Non-pigmented ciliary epithelial cell (primary cell): ENCODE measurements at places on chromosomes 7 and 10.

DNA sequence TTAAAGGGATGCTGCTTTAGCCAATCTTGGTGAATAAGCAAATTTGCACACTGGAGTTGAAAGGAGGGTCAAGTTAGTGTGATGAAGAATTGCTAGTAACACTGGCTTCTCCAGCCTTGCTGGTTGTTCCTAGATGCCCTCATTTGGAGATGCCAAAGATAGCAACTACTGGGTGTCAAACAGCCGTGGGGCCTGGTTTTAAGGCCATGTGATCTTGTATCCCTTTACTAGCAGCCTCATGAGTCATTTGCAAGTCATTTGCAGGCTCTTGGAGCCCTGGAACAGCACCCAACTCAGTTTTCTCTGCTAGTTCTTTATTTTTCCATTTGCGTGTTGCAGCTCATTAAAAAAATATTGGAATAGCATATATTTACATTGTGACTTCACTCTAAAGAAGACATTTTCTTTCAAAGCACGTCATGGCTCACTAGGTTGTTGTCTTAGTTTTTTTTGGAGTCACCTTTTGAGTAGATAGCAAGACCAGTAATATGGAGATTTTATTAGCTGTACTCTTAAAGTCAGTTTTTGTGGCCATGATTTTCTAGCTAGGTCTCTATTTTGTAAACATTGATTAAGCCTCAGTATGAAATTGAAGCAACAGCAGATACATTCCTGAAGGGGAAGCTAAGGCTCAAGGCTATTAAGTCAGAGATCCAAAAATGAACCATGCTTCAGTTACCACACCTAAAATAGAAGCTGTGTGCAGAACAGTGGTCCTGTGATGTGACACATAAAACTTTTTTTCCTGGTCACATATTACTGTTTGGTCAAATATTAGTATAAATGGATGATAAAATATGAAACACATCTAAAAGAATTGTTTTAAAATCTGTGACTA, 1.3 kb downstream of the LSMEM1 start:
- DNase-seq: peak; percentile 82

DNA sequence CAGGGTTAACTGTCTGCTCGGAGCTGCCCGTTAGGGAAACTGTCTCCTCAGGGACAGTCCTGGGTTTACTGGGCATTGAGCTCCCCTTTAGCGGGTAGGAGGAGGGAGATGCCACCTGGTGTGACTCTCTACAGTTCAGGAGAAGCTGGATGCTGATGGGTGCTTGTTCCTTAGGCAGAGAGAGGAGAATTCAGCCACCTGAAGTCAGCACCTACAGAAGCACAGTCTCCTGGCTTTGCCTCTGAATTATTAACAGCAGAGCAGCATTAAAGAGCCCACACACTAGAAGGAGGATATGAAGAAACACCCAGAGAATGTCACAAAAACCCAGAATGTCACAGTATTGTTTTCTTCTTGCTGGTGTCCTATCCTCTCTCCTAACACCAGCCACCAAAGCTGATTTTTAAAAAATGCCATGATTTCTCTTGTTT, 696 bp downstream of the GIMAP4 start:
- no peak for DNase-seq

GRCh38 chr10:69801094-69801433, 642 bp upstream of the COL13A1 start:
- no peak for DNase-seq

GRCh38 chr10:82609845-82610244, 734.9 kb downstream of the NRG3 start:
- no peak for DNase-seq

GRCh38 chr7:125529249-125529648, 599.6 kb upstream of the POT1 start:
- DNase-seq: no peak

DNA sequence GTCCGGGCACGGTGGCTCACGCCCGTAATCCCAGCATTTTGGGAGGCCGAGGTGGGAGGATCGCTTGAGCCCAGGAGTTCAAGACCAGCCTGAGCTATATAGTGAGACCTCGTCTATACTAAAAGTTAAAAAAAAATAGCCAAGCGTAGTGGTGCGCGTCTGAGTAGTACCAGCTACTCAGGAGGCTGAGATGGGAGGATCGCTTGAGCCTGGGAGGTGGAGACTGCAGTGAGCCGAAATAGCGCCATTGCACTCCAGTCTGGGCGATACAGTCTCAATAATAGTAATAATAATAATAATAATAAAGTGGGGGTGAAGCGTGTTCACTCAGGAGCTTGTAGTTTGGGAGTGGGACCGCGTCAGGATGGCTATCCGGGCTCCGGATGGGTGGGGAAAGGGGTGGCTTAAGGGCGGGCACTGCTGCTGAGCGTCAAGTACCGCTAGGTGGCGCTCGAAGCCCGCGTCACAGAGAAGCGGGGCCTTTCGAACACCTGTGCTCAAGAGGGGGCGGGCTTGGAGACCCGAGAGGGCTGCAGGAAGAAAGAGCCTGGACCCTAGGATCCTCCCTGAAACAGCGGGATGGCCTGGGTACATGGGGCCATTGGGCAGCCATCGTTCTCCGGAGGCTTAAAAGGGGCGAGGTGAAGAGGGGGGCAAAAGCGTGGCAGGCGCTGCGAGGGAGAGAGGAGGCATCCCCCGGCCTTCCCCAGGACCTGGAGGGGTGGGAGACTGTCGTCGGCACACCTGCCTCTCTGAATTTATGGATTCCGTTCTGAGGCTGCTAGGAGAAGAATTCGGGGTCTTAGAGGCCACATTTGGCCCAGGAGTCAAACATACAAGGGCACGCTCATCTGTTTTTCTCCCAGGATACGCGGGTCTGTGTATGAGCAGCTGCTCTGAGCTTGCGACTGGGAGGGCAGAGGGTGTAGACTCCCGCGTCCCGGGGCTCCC, 14.5 kb downstream of the LBX1 start:
- no peak for DNase-seq

DNA sequence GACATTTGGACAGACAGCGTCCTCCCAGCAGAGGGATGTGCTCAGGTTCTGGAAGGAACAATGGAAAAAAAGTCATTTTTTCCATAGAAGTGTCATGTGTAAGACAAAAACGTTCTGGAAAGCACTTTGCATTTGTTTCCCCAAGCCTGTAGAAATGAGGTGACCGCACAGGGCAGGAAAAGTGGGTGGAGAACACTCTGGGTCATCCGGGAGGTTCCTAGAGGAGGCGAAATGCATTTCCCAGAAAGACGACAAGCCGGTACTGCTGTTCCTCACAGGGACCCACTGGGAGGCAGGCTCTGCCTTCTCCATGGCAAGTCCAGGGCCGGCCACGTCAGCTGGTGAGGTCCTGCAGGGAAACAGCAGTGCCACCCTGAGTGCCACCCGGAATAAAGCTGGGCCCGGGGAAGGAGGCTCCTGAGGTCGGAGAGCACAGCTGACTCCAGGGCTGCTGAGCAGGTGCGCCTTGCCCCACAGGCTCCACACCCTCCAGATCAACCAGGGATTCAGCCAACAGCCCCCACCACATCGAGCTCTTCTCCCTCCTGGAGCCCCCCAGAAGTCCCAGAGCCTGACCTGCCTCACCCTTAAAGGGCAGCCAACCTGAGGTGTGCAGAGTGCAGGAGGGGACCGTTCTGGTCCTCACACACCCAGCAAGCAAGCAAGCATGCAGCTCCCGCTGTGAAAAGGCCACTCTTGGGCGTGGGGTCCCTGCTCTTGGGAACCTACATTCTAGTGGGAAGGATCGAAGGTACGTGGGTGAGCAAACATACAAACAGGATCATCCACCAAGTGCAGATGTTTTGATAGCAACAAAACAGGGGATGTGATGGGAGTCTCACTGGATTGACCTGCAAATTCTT, 28.8 kb upstream of the INPP5A start:
- DNase-seq: no peak

DNA sequence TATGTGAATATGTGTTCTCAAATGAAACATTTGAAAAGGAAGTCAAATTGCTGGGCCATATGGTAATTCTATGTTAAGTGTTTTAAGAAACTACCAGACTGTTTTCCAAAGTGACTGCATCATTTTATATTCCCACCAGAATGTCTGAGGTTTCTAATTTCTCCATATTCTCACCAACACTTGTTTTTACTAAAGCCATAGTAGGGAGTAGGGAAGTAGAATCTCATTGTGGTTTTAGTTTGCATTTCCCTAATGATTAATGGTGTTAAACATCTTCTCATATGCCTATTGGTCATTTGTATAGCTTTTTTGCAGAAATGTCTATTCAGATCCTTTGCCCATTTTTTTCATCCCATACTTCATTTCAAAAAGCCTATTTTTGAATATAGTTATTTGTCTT, 9.1 kb upstream of the SEMA4G start:
- no peak for DNase-seq

- no peak for DNase-seq
Measured at GRCh38 chr10:89478739-89479654, 56.4 kb downstream of the SLC16A12 start.

GRCh38 chr7:120770206-120770605, 87.7 kb downstream of the TSPAN12 start:
- DNase-seq: no peak

DNA sequence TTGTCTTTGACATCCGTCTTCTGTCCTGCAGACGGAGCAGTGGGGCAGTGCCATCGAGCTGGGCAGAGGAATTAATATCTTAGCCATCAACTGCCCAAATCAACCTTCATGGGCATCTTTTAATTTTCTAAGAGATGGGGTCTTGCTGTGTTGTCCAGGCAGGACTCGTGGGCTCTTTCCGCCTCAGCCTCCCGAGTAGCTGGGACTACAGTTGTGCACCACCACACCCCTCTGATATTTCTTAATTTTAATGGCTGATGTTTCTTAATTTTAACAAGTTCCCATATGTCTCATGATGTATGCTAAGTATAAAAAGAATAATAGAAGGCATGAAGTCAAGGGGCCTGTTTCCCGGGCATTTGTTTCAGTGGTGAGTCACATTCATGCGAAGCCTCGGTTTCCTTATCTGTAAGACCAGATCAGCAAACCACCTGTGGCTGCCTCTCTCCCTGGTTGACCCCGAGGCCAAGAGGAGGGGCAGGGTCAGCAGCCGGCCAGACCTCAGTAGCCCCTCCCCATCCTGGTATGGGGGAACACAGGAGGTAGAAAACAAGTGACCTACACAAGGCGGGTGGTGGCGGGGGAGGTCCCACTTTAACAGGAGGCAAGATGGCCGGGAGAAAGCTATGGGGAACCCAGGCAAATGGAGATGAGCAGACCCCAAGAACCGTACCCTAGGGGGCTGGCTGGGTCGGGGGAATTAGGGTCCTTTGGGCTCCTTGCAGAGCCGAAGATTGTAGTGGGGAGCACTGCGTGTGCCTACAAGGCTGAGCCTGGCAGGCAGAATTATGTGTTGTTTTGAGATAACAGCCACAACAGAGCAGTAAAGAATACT, 85.5 kb downstream of the CUX1 start:
- DNase-seq: no peak

GRCh38 chr7:36644625-36645422, 79.5 kb downstream of the AOAH start:
- no peak for DNase-seq

DNA sequence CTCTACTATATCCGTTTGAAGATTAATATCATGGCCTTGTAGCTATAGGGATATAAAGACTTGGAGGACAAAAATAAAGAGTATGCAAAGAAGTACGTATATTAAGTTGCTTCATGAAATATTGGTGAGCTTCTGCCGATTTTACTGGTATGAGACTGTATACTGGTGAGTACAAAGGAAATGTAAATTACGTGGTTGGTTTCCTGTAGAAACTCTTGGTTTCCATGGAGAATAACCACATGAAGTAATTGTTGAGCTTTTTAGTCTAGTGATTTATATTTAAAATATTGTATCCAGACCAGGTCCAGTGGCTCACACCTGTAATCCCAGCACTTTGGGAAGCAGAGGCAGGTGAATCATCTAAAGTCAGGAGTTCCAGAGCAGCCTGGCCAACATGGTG, 32.2 kb upstream of the GLI3 start:
- DNase-seq: no peak

GRCh38 chr7:55774327-55775050, 88.1 kb downstream of the SEPTIN14 start:
- DNase-seq: no peak

- DNase-seq: no peak
Measured at GRCh38 chr7:1675036-1675671, 5.1 kb downstream of the ELFN1 start.

DNA sequence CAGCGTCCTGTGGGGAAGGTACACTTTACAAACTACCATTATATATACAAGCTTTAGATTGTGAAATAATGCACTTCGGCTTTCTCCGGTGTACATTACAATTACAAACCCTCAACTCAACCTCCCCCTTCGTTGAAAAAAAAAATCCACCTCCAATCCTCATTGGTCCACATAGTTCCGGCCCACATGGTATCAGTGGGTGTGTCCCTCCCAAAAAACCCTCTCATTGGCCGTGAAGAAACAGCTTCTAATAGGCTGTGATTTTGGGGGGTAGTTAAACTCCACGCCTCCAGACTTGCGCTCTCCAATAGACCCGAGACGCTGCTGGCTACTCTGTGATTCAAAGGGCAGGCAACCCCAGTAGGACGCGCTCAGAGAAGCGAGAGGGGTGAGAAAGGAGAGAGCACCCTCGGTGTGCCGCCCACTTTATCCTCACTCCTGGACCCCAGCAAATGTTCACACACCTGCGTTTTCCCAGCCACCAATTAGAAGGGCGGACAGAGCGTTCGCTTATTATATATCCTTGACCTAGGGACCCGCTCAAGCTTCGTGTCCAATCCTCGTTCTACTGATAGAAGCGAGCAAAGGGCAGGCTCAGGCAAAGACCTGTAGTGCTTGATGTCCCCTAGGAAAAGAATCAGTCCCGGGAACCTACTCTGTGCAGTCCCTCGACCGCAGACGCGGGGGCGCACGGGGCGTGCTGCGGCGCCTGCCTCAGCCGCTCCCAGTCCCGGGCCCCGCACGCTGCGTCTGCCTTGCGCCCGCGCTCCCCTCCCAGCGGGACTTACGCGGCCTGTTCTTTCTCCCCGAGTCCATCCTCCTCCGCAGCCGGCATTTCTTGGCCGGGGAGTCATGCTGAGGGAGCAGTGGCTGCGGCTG, 991 bp downstream of the PANK1 start:
- DNase-seq: peak; percentile 94

- no peak for DNase-seq
Measured at GRCh38 chr7:158377800-158378623, 209.6 kb downstream of the PTPRN2 start.

GRCh38 chr7:1681581-1681980, 11.5 kb downstream of the ELFN1 start:
- DNase-seq: no peak

DNA sequence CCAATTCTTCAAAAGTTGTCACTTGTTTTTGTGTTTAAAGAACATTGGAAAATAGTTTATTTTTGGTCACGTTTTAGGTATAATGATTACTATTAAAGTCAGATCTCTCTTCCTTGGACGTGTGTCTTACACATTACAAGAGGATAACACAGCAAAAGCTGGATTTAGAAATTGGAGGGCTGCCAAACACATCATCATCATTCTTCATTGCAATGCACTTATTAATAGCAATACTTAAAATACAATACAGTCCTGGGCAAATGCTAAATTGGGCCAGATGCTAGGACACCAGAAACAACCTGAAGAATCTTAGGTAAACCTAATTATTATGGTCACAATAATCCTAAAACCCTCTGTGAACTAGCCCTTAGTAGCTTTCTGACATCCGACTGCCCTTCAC, 303.6 kb downstream of the DGKB start:
- DNase-seq: no peak

GRCh38 chr7:127815631-127816145, 163.7 kb downstream of the SND1 start:
- no peak for DNase-seq

- DNase-seq: no peak
Measured at GRCh38 chr7:143908120-143908519, 6.1 kb upstream of the TCAF1 start.

- DNase-seq: no peak
Measured at GRCh38 chr7:34269084-34269483, 363.7 kb downstream of the BMPER start.

- DNase-seq: no peak
Measured at GRCh38 chr10:131850383-131850870, 50.4 kb upstream of the PPP2R2D start.
